ENCODE measurements at places on chromosomes 6 and 20.
A peak's percentile ranks its signal among the peaks of the same experiment; 100 is the strongest.

GRCh38 chr6:89562093-89562973 lies 76.2 kb downstream of the LYRM2 start:
- no peak for DNase-seq

GRCh38 chr6:112150363-112150762 lies 63.0 kb downstream of the FAM229B start:
- no peak for DNase-seq

DNA sequence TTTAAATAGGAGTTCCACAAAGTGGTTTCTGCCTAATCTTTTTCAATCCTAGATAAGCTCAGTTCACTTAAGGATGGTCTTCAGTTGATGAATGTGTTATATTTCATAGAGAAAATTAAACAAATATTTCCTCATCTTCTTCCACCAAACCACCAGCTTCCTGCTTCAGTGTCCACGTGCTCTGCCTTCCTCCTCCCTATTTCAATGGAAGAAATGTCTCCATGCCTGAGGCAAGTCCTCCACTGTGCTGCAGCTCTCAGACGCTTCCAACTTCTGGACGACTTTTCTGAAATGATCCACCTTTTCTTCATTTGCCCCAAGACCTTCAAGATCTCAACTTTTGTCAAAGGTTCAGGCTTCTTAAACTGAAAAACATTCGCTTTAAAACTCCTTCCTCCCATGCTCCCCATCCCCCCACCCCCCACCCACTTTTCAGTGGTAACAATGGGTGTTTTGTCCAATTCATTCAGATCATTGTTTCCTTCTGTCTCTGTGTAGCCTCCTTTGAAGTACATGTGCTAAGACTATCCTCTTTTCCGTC lies 25.3 kb upstream of the FABP7 start:
- no peak for DNase-seq

DNA sequence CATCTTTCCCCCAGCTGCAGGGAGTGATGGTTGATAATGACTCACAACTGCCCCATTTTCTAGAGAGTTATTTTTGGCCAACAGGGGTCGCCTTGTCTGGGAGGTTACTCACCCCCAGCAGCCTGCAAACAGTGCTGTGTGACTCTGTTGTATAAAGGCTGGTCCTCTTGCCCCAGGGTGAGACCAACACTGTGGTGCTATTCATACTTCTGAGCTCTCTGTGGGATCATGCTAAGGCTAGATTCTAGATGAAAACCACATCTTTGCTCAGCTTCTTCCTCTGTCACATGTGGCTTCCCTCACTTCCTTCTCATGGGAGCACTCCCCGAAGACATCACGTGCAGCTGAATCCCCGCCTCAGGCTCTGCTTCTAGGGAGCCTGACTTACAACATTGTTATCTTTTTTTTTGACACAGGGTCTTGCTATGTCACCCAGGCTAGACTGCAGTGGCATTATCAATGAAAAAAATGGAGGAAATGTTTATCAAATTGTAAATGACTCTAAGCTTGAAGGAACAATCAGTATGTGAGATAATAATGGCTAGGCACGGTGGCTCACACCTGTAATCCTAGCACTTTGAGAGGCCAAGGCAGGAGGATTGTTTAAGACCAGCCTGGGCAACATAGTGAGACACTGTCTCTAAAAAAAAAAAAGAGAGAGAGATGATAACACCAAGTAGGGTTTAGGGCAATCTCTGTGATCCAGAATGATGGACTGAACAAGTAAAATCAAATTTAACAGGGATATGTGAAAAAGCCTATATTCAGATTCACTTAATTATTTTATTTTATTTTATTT lies 55.7 kb upstream of the SLC23A2 start:
- peak; percentile 48 for DNase-seq

DNA sequence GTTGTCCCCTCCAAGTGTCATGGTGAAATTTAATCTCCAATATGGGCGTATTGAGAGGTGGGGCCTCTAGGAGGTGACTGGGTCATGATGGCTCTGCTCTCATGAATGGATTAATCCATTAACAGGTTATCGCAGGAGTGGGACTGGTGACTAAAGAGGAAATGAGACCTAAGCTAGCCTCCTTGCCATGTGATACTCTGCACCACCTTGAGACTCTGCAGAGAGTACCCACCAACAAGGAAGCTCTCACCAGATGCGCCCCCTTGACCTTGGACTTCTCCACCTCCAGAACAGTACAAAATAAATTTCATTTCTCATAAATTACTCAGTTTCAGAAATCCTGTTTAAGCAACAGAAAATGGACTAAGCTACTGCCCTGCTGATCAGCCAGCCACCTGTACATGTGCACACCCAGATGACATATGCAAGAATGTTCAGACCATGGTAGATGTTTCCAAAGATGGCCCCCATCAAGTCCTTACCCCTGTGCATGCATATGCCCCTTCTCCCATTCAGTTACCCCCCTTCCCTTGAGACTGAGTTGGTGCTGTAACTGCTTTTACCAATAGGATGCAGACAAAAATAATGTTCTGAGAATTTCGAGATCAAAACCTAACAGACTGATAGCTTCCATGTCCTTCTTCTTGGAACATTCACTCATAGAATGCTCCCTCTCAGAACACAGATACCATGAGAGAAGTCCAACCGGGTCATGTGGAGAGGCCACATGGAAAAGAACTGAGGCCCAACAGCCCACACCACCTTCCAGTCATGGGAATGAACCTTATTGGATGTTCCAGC lies 28.4 kb downstream of the MAP3K5 start:
- no peak for DNase-seq

DNA sequence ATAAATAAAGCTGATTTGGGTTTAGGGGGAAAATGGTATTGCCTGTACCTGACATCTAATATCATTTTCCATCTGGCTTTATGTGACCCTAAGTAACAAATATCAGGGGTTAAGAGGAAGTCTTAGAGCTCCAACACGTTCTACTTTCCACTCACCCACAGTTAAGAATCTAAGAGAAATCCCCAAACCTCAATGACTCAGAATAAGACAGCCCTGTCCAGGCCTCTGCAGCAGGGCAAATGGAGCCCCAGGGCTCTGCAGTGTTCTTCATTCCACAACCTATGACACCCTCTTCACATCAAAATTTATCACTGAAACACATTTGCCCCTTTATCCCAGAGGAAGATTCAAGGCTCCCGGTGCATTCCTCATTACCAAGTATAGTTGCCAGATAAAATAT lies 20.3 kb upstream of the TENT5A start:
- DNase-seq, result no peak

GRCh38 chr6:36504982-36505381 lies 42.3 kb downstream of the STK38 start:
- DNase-seq, result no peak

- DNase-seq, result no peak
These were observed 120.0 kb downstream of the DST start for GRCh38 chr6:56522495-56523270.

DNA sequence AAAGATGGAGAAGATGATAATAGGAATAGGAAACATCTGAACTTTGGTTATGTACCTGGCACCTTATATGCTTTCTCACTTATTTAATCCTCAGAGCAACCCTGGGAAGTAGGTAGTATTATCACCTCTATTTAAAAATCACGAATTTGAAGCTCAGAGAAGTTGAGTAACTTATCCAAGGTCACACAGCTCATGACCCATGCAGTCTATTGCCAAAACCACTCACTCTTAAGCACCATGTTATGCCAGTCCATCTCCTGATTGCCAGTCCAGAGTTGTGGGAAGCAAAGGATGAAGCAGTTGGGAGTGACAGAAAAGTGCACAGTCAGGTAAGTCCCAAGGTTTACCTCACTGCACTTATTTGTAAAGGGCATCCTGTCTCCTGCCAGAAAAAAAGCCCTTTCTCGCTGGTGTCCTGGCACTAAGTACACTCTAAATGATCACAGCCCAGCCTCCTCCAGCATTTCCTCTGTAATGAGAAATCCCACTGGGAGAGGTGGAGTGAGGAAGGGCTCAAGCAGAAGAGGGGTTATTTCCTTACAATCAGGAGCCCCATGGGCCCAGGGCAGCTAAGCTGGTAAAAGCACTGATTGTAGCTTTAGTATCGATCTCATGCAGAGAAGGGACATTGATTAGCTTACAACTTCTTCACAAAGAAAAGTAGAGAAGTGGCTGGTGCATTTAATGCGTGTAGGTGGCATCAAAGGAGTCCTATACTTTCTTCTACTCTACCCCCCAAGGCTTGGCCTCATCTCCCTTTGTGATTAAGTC lies 21.3 kb upstream of the SCGN start:
- DNase-seq, result no peak

DNA sequence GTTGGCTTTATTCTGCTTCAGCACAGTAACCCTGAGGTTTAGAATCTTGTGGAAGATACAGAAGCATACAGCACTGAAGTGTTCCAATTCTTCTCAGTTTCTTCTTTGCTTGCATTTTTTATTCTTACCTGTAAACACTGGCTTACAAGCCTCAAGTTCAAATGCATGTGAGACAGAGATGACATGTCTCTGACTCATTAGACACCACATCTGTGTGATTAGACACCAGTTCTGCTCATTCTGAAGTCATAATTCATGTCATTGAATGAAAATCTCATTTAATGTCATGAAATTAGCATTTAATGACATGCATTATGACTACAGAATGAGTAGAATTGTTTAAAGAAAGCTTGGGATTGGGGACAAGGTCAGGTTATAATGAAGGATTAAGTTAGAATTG lies 5.8 kb downstream of the GZF1 start:
- DNase-seq, result no peak

DNA sequence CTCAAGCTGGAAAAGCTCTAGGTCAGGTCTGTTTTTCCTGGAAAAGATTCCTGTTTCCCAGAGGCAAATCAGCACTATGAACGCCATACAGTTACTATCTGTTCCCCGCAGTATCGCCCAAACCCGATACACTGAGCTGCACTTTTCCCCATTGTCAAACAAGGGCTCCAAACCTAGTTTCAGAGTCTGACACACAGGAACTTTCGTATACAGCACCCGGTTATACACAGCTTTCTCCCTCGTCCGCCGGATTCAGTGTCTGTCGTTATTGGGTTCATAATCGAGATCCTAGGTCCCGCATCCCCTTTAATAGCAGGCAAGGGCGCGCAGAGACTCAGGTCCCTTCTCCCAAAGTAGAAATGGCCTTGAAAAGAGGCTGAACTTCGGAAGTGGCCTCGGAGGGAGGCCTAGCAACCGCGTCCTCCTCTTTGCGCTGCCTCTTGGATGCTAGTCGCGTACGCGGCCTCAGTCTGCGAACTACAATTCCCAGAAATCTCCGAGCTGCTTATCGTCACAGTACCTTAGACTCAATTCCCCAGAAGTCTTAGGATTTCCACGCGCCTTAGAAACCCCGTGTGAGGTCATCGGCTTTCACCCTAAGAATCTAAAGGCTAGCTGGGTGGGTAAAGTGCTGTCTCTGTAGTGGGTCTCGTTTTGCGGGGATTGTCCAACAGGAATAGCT lies 34.2 kb downstream of the ZNF391 start:
- DNase-seq, result no peak

- DNase-seq, result no peak
These were observed 309.3 kb upstream of the CDYL start for GRCh38 chr6:4466769-4467480.

DNA sequence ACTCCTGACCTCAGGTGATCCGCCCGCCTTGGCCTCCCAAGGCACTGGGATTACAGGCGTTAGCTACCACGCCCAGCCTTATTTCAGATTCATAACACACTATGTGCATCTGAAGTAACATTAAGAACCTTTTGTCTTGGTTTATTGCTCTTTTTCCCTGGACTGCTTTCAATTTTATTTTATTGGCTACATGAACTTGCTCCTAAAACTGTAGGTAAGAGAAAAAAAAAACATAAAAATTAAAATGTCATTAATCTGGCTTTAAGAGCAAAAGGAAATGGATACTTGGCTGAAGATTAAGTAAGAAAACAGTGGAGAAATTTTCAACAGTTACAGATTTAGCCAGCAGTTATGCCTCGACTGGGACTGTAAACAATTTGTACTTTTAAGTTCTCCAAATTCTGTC lies 62.5 kb downstream of the GJA1 start:
- no peak for DNase-seq

GRCh38 chr6:53611342-53611741 lies 54.2 kb downstream of the KLHL31 start:
- DNase-seq, result no peak

GRCh38 chr6:76217606-76218005 lies 145.1 kb upstream of the IMPG1 start:
- no peak for DNase-seq

DNA sequence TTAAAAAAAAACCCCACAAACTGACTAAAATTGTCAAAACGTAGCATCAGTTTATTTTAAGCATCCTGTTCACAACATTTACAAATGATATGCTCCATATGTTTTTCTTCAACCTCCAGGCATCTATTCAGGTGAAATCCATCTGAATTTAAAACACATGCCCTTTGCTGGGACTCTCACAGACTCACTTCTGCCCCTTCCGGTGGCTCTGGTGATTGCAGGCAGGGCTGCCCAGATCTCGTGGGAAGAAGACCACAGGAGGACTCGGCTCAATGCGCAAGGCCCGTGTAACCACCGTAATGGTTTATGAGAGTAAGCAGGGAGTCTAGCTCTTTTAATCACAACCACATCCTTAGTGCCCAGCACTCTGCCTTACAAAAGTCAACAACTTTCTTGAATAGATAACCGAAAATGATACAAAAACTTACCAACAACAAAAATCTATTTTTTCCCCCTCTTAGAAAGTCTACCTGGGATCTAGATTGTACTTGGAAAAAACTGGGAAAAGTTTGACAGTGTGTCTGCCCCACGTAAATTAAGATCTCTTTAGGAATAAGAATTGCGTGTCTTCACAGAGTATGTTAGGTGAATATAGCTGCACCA lies 139.1 kb downstream of the KIF16B start:
- peak; percentile 47 for DNase-seq

GRCh38 chr20:32446301-32447100 lies 88.4 kb downstream of the ASXL1 start:
- DNase-seq, result no peak

GRCh38 chr6:150486048-150486447 lies 113.6 kb upstream of the PLEKHG1 start:
- DNase-seq, result no peak

DNA sequence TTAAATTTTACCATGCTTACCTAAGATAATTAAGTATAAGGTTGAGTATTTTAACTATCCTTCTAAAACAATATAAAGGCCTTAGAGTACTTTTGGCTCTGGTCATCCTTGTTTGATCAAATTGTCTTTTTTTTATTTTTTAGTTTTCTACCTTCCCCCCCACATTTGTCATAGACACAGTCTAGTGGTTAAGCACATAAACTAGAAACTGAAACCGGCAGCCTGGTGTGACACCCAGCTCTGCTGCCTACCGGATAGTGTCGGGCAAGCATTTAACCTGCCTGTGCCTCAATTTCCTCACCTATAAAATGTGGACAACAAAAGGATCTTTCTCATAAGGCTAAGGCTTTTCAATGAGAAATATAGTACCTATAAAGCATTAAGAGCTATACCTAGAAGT lies 21.6 kb upstream of the TULP4 start:
- peak; percentile 41 for DNase-seq

- no peak for DNase-seq
These were observed 20.5 kb upstream of the TBC1D32 start for GRCh38 chr6:121354764-121355163.

- DNase-seq, result no peak
These were observed 512.8 kb upstream of the JARID2 start for GRCh38 chr6:14732844-14733757.

GRCh38 chr6:53579338-53579737 lies 34.4 kb upstream of the GCLC start:
- peak; percentile 17 for DNase-seq

- DNase-seq, result no peak
These were observed 2.1 kb downstream of the MYL9 start for GRCh38 chr20:36543184-36544133.
